ENCODE measurements at places on chromosomes 11 and 22. TPM values are rescaled to one million over a fixed set of nuclear protein-coding genes. Genes with fewer than 3 reads are reported as not detected.

DNA sequence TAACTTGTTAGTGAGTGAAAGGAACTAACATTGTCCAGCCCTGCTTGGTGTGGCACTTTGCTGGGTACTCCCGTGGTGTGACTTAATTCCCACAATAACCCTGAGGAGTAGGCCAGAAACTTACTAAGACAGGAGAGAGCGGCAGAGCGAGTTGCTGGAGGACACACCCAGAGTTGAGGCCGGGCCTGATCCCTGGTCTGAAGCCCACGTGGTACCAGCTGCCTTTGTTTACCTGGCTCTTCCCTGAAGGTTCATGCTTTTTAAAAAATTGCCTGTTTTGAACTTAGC lies 594 bp downstream of the MPST start:
- no peak for DNase-seq

WNT7B gene
- under 0.01 TPM for total RNA-seq

GRCh38 chr11:76307396-76307795 lies 73.5 kb downstream of the THAP12 start:
- no peak for DNase-seq

GRCh38 chr11:55966391-55966790 lies 3.4 kb downstream of the OR10AG1 start:
- DNase-seq, result no peak

GRCh38 chr11:72454791-72455190 lies 20.5 kb upstream of the CLPB start:
- no peak for DNase-seq

GRCh38 chr11:720017-720641 lies 14.1 kb downstream of the EPS8L2 start:
- DNase-seq, result no peak

DNA sequence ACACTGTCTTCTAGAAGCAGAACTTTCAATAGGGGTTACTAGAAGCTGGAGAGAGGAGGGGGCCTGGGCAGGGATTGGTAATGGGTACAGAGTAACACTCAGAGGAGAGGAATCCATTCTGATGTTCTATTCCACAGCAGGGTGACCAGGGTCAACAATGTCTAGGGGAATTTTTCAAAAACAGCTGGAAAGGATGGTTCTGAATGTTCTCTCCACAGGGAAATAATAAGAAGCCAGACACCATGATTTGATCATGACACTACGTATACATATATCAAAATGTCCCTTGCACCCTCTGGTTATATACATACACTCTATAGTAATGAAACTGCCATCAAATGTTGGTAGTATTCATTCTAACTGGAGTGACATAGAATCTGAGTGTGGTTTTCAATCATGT lies 111.2 kb upstream of the TOP3B start:
- DNase-seq, result no peak

RGL4 gene
- total RNA-seq, result 12.1 TPM

APOBEC3A gene
- 1.9 TPM for total RNA-seq

DNA sequence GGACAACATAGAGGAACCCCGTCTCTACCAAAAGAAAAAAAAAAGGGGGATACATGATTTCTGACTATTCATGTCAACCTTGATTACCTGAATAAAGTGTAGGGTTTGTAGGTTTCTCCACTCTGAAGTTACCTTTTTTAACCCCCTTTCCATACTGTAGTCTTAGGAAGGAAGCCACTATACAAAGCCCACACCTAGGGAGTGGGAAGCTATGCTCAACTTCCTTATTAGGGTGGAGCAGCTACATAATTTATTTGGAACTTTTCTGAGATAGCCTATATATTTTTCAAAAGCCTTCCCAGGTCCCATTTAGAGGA lies 582 bp upstream of the ATP6V1E1 start:
- DNase-seq, result no peak

FAM180B gene
- total RNA-seq, result 0.27 TPM

DNA sequence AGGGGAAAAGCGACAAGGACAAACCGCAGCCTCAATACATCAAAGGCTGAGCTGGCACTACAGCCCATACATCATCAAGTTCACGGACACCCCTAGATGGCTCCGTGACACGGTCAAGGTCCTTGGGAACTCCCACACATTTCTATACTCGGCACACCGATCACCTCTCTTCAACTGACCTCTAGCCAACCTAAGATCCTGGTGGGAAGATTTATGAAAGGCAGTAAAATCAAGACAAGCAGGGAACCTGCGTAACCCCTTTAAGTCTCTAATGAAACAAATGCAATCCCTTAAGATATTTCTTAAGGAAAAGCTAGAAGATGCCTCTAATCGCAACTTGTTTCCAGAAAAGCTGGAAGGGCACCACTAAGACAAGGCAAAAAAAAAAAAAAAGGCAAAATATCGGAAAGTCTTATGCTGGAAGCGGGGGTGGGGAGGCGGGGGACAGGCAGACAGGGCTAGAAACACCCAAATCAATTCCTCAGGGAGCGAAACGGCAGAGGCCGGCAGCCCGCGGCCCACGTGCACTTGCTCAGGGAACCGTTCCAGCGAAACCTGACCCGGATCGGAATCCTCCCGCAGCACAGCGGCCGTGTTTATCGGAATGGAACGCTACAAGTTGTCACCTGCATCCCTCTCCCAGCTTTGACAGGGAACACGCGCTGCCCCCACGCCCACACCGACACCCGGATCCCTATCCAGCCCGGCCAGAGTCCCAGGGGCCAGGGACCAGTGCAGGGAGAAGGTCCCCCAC lies 1.4 kb downstream of the ARHGAP20 start:
- peak; percentile 5 for DNase-seq

KDM4D gene
- total RNA-seq, result 1.3 TPM
